ENCODE measurements at places on chromosomes 16 and 17.

- no peak for DNase-seq
Observed at GRCh38 chr16:80837533-80838147, 33.2 kb upstream of the CDYL2 start.

- DNase-seq = no peak
Observed at GRCh38 chr16:10003486-10003885, 178.7 kb downstream of the GRIN2A start.

- DNase-seq = no peak
Observed at GRCh38 chr17:48363161-48363560, 66.9 kb downstream of the SKAP1 start.

DNA sequence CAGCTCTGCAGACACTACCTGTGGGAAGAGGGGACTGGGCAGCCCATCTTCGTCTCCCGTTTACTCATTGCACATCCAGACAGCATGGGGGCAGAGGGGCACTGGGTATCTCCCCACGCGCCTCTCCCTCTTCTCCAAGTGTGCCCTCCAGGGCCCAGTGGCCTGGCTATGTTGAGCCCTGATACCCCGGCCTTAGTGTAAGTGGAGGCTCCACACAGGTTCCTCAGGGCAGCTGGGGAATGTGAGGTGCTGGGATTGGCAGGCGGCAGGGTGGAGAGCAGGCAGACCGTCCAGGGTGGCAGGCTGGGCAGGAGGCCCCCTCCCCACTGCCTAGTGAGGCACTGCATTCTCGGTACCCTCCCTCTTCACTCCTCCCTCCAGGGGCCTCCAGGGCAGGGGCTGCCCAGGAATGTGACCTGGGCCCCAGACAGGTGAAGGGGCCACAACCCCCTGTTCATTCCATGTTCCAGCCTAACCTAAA is 13.2 kb upstream of the NAGLU start:
- DNase-seq = no peak

- no peak for DNase-seq
Observed at GRCh38 chr17:74998783-74999182, 11.4 kb downstream of the CDR2L start.

DNA sequence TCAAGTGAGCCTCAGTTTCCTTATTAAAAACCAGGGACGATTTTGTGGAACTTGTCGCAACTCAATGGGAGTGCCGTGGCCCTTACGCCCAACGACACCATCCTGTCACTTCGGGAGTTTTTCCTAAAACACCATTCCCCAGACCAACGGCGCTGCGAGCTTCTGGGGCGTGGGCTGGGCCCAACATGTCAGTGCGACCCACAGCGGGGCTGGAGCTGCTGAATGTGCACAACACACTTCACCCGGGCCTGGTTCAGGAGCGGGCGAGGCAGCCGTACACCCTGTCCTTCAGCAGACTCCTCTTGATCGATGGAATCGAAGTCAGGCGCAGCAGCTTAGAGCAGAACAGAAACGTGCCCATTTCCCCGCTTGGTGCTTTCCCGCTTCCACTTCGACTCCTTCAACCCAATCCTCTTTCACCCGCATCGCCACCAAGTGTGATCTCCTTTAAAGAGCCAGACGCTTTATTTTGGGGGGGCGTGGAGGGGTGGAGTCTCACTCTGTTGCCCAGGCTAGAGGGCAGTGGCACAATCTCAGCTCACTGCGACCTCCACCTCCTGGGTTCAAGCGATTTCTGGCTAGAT is 13.2 kb upstream of the SLC7A5 start:
- DNase-seq = no peak

GRCh38 chr17:75927286-75927922 is 13.4 kb downstream of the FBF1 start:
- DNase-seq = peak; percentile 30

- DNase-seq = no peak
Observed at GRCh38 chr16:28526201-28527099, 12.3 kb downstream of the NUPR1 start.

DNA sequence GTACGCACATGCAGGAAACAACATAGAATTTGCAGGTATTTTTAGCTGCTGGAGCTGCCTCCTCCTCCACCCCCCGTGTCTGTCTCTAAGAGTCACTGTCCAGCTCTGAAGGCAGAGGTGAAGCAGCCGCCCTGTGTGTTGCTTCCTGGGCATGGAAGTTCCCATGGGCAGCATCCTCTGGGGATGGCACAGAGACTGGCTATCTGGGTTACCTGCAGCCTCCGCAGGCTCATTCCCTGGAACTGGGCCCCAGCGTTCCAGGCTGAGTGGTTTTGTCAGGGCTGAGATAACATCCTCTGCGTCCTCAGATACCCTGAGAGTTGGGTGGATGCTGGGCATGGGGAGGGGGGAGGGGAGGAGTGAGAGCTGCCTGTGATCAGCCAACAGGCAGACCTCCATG is 41.5 kb upstream of the MRTFB start:
- no peak for DNase-seq

GRCh38 chr17:8472663-8473062 is 37.0 kb downstream of the NDEL1 start:
- no peak for DNase-seq

DNA sequence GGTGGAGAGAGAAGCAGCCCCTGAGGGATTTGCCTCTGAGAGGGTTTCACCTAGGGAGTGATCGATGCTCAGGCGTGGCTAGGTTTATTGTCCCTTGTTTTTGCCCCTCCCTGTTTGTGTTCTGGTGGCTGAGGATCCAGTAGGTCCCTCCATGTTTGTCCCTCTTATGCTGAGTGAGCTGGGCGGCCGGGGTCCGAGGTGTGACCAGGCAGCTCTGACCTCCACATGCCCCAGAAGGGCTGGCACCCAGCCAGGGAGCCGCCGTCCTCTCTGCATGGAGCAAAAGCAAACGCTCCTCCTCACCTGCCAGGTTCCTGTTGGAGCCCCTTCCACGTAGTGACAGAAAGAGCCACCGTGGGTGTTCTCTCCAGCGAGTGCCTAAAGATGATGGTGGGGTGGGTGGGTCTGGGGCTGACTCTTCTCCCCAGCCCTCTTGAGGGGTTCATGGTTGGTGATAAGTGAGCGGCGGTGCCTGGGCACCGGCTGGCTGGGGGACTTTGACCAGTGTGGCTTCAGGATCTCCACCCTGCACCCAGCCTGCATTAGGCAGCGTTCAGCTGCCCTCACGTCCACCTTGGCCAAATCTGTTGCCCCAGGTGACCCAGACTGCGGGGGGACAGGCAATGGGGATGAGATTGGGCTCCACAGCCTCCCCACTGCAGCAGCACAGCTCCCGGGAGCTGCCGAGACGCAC is 14.1 kb upstream of the NUDT16L1 start:
- DNase-seq = no peak

DNA sequence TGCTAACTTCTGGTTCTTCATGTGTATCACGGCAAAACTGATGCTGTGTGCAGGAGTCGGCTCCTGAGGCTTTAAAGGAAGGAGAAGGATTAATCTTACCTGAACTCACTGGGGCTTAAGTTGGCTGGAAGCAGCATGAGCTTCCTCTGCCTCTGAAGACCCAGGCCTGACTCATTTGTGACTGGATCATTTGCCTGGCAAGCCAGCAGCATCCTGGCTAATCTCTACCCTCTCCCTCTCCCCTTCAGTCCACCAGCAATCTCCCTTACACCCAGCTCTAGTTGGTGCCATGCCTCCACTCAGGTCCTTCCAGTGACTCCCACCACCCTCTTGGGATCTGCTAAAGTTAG is 150.3 kb downstream of the IRX3 start:
- DNase-seq = peak; percentile 28

DNA sequence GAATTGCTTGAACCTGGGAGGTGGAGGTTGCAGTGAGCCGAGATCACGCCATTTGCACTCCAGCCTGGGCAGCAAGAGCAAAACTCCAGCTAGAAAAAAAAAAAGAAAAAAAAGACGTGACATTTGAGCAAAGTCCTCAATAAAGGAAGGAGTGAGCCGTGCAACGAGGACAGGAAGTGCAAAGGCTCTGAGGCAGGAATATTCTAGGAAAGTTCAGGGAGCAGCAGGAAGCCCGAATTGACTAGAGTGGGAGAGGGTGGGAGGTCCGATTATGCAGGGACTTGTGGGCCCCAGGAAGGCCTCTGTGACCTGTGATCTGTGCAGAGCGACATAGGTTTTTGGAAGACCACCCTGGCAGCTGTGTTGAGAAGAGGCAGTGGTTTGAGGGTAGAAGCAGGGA is 8.6 kb upstream of the LASP1NB start:
- no peak for DNase-seq

- DNase-seq = peak; percentile 84
Observed at GRCh38 chr16:88920618-88921590, 54.4 kb upstream of the PABPN1L start.

DNA sequence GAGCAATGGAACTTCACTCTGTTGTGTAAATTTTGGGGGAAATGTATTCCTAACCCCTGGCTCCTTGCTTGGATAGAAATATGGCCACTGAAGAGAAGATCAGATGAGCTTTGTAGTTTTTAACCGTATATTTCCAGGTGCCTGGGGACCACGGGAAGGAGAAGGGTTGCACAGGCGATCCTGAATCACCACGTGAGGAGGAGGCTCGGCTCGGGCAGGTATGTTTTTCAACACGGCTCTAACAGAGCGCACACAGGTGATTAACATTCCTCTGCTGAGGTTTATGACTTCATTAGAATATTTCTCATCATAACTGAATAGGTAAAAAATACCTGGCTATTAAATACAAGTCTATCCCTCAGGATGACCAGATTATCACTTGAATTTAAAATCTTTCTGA is 495.0 kb upstream of the ZFHX3 start:
- DNase-seq = no peak

DNA sequence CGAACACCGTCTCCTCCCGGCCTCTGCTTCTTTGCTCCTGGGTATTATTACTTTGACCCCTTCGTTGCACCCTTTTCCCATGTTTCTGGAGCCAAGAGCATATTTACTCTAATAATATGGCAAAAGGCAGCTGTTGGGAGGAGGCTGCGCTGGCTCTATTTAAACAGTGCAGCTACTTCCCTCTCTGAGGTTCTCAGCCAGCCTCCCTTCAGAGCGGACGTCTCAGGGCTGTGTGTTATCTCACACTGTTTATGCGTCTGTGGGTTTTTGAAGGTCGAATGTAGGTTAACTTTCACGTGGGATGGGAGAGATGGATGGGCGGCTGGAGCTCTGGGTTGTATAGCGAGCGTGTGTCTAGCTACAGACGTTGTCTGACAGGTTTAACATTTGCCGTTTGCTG is 45.3 kb downstream of the COX4I1 start:
- DNase-seq = no peak

DNA sequence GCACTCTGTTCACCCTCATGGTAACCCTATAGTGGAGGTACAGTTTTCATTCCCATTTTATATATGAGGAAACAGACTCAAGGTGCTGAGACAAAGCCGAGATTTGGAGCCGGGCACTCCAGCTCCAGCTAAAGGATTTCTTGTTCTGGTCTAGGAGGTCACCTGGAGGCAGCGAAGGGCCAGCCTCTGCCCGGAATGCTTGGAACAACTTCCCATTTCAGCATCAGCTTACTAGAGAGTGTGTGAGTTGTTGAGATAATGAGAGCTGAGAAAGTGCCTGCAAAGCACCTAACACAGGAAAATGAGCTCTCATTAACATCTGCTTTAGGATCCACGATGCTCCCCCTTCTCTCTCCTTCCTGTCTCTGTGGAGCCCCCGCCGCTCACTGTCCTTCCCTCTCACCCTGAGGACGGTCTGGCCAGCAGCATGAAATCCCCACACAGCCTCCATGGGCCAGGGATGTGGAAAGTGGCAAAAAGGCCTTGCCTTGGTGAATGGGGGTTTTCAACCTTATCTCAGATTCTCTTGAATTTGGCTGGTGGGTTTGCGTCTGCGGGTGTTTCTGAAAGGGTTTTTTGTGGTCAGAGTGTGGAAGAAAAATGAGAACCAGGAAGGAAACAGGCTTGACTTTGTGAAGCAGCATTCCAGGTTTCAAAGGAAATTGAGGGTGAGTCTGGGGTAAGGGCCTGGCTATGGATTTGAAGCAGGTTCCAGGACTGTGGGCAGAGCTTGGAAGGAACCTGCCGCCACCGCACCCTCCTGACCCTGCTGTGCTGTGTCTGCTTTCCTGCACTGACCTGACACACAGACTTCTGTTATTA is 178.7 kb downstream of the FOXL1 start:
- no peak for DNase-seq

DNA sequence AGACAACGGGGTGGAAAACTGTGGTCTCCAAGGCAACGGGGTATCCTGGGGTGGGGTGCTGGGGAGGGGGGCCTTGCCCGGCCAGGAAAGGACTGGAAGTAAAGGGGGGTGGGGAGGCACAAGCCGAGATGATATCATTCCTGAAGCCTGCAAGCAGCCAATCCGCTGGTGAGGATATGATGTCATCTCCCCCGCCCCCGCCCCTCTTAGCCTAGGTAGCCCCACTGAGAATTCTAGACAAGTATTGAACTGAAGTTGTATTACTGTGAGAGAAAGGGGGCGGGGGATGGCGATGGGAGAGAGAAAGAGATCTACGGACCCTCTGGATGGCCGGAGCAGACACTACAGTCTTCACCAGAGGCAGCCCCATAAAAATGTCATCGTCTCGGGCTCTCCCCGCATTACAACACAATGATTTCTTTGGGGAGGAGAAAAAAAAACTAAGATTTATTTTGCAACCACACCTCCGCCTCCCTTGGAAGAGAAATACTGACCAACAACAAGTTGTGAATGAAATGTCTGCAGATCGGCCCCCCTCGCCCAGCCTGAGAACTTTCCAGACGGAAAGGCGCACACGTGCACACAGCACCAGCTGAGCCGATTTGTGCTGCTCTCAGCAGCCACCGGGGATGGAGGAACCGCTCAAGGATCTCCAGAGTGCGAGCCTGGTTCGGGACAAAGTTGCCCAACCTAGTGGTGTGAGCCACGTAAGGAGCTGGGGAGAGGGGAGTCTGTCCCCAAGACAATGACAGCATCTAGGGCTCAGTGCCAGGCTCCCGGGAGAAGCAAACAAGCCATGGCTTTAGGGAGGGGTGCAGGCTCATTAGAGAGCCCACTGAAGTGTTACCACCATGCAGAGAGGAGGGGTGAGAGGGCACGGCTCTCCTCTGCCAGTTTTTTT is 222.1 kb downstream of the SOX9 start:
- DNase-seq = no peak

GRCh38 chr16:81585785-81586184 is 141.2 kb downstream of the CMIP start:
- no peak for DNase-seq

DNA sequence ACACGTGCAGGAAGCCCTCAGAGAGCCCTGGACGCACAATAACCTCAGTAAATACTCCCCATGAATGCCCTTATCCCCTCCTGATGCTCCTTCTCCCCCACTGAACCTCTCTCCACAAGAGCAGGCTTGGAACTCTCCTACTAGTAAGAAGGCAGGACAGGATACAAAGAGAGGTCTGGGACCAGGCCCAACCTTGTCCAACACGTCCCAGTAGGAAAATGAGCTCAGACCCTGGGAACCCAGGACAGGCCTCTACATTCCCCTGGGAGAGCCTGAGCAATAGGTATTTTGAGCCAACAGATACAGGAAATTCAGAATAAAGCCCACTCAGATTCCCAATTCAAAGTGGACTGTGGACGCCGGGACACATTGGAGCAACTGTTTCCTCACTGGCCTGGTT is 19.2 kb downstream of the ZNF423 start:
- no peak for DNase-seq

DNA sequence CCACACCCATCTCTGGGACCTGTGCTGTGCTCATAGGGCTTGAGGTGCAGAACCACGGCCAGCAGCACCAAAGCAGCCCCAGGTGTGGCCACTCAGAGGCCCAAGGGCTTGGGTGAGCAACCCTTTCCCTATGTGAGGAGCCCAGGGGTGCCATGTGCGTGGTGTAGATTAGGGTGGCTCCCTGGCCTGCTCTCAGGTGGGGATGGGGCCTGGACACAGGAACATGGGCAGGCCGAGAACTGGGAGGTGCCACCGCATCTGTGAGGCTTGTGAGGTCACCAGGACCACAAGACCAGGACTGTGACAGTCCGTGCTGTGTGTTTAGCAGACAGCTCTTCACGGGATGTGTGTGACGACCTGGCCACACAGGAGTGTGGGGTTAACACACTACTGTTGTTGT is 103.5 kb upstream of the ZNF750 start:
- DNase-seq = no peak

Measured in AG08395 (cell line).